ENCODE measurements at places on chromosomes 13 and 19. TPM values are rescaled to one million over a fixed set of nuclear protein-coding genes. Genes with fewer than 3 reads are reported as not detected.

GRCh38 chr13:39779337-39780265, 124.1 kb downstream of the COG6 start:
- DNase-seq = peak; percentile 69

ZNF431 gene
- 4.0 TPM for total RNA-seq

GRCh38 chr13:38875186-38875875, 115.3 kb downstream of the STOML3 start:
- DNase-seq = peak; percentile 2

GPALPP1 gene
- total RNA-seq = 18.7 TPM

DNA sequence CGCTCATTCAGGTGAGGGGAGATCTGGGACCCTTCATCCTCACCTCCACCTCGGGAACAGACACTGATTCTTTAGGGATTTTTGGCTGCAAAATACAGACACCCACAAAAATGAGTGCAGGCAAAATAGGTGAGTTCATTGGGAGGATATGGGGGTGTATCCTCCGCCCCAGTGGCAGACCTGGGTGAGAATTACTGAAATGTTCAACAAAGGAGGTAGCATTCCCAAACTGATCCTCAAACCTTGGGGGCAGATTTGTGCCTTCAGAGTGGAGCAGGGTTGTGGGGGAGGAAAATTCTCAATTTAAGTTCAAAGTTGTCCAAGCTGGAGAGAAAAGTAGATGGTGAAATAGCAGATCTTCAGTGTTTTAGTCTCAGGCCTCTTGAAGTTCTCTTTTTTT, 31.3 kb upstream of the SIN3B start:
- DNase-seq = no peak

TMC4 gene
- total RNA-seq = not detected

- no peak for DNase-seq
Measured at GRCh38 chr13:27037571-27037970, 134.0 kb downstream of the USP12 start.

CD37 gene
- not detected for total RNA-seq

- peak; percentile 99 for DNase-seq
Measured at GRCh38 chr19:45455707-45456499, 11.9 kb upstream of the FOSB start.

ADPRHL1 gene
- total RNA-seq = 0.29 TPM

GRCh38 chr13:49082653-49083536, 107.2 kb downstream of the FNDC3A start:
- peak; percentile 38 for DNase-seq

GRCh38 chr13:107961849-107962608, 253.3 kb downstream of the LIG4 start:
- DNase-seq = no peak

SOX21 gene
- total RNA-seq = not detected

FUT1 gene
- 0.78 TPM for total RNA-seq

DNA sequence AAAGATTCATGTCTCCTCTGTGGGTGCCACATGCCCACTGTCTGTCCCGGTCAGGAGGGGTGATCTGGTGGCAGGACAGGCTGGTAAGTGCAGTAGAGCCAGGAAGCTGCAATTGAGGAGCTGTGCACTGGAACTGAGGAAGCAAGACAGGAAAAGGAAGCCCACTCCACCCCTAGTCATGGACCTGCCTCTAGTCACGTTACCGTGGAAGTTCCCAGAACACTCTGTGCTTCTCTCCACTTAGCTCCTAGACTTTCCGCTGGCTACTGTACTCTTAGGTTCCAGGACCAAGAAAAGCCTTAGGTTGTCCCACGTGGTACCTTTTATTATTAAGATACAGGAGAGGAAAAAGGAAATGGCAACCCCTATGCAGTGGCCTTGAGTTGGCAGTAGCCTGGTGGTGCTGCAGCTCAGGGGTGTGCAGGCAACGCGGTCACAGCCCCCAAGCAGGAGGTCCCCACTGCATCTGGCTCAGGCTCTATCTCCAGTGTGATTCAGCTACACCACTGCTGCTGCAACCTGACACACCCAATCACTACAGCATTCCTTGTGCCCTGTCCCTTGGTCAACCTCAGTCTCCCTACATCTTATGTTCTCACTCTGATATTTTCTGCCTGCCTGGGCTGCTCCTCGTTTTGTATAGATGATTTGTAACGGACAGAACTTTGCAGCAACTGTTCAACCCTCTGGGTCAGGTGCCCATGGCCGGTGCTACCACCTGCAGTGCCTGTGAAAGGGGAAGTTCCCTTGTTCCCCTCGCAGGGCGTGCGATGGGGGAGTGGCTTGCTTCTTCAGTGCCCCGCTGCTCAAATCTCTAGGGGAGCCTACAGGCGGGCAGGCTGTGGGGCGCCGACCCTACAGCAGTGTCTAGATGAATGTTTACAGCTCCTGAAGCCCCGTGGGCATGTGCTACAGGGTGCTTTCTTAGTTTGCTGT, 24.4 kb upstream of the GPR12 start:
- no peak for DNase-seq

- DNase-seq = peak; percentile 17
Measured at GRCh38 chr19:47176071-47176626, 45.5 kb downstream of the SAE1 start.

GRCh38 chr19:56091066-56091490, 30.0 kb downstream of the ZNF787 start:
- peak; percentile 60 for DNase-seq

- no peak for DNase-seq
Measured at GRCh38 chr13:38369058-38369457, 19.4 kb downstream of the UFM1 start.

DNA sequence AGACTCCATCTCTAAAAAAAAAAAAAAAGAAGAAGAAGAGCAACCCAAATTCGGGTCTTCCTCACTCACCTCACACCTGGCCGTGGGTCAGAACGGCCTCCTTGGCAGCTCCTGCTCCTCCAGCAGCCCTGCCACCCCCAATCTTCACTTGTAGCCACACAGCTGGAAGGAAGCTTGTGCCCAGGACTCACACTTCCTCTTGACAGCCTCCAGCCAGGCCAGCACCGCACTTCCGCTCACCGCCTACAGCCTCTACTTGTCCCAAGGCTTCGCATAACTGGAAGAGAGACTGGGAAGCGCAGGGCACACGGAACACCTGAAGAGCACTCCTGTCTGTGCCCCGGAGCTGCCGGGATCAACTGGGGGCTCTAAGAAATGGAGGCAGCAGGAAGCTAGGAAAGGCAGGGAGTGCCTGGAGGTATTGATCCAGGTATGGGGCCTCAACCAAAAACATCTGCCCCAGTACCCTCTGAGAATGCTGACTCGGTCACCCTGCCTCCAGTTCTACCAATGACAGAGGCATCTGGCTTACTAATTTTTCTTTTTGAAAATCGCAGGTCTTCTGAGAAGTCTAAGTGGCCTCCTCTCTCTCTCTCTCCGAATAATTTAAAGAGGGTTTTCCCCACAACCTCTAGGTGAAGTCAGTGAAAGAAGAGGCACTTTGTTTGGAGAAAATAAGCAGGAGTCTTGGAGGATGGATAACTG, 31.1 kb upstream of the ATP12A start:
- no peak for DNase-seq

- DNase-seq = no peak
Measured at GRCh38 chr19:2150794-2151338, 500 bp downstream of the AP3D1 start.

ZNF841 gene
- total RNA-seq = 11.9 TPM

- no peak for DNase-seq
Measured at GRCh38 chr19:37403403-37403802, 32.5 kb downstream of the ZNF527 start.

GRCh38 chr13:73367886-73368285, 309.1 kb downstream of the KLF5 start:
- DNase-seq = no peak

DNA sequence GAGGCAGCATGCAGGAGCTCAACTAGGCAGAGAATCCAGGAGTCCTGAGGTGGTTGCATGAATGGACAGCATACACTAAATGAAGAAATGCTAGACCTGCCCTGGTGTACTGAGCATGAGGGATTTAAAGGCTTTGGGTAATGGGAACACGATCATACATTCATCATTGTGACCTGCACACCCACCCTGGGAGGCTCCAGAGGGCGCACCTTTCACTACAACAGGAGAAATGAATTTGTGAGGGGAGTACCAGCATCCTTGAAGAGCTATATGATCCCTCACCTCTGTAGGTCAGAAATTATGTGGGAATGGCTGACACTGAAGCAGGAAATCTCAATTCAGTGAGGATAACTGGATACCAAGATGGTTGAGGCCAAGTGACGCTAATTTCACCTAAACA, 8.9 kb downstream of the KLK2 start:
- no peak for DNase-seq

CILP2 gene
- 0.20 TPM for total RNA-seq

- no peak for DNase-seq
Measured at GRCh38 chr19:5933391-5934068, 19.5 kb downstream of the CAPS start.

DNA sequence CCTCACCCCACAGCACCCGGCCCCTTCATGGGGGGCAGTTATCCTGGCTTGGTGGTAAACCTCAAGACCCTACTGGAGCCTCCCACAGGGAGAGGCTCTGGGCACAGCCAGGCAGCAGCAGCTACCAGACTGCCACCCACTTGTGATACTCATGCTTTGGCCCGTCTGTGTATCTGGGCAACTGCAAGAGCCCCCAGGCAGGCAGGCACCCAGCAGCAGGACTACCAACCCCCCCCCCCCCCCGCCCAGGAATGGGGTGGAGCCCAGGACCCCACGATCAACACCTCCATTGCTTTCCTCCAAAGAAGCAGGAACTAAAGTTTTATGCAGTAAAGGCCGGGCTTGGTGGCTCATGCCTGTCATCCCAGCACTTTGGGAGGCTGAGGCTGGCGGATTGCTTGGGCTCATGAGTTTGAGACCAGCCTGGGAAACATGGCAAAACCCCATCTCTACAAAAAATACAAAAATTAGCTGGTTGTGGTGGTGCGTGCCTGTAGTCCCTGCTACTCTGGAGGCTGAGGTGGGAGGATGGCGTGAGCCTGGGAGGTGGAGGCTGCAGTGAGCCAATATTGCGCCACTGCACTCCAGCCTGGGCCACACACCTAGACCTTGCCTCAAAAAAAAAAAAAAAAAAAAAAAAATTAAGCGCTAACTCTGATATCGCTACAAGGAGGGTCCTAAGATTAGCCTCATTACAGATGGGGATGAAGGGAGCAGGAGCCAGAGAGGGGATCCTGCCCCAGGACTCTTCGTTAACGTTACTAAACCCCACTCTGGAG, 1.1 kb upstream of the LYL1 start:
- no peak for DNase-seq

- no peak for DNase-seq
Measured at GRCh38 chr13:114140906-114141250, 8.5 kb upstream of the RASA3 start.

ZNF429 gene
- 8.1 TPM for total RNA-seq

NLRP9 gene
- total RNA-seq = not detected

DNA sequence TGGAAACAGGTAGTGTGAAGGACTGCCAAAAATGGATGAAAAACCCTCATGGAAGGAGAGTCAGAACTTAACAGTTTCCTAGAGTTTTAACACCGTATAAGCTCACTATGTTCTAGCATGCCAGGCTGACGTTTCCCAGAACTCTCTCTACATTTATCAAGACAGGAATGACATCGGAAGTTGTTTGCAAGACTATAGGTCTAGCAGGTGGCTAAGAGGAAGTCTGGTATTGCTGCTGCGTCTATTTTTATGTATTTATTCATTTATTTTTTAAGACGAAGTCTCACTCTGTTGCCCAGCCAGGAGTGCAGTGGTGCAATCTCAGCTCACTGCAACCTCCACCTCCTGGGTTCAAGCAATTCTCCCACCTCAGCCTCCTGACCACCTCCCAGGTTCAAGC, 20.5 kb upstream of the ARL11 start:
- no peak for DNase-seq

- DNase-seq = no peak
Measured at GRCh38 chr13:93147298-93147645, 79.3 kb upstream of the GPC6 start.

DNA sequence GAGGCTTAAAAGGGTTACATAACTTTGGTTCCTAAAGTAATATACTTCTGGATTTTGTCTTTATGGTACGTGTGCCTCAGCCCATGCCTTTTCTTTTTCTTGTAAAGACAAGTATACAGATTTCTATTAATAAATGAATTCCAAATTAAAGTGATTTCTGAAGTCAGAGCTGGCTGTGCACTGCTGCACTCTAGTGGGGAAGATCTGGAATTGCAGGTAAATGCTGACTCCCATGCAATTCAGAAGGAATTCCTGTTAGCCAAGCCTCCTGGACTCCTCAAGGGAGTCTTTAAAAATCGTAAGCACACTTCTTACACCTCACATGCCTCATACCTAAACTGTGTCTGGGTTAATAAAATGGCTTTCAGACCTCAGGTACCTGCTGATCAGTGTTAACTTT, 118.4 kb upstream of the SLC7A1 start:
- DNase-seq = peak; percentile 26

- DNase-seq = no peak
Measured at GRCh38 chr13:28624707-28625432, 34.1 kb upstream of the POMP start.

- DNase-seq = peak; percentile 7
Measured at GRCh38 chr13:84917252-84917878, 881.9 kb downstream of the SLITRK6 start.

ZNF653 gene
- 5.9 TPM for total RNA-seq

DNA sequence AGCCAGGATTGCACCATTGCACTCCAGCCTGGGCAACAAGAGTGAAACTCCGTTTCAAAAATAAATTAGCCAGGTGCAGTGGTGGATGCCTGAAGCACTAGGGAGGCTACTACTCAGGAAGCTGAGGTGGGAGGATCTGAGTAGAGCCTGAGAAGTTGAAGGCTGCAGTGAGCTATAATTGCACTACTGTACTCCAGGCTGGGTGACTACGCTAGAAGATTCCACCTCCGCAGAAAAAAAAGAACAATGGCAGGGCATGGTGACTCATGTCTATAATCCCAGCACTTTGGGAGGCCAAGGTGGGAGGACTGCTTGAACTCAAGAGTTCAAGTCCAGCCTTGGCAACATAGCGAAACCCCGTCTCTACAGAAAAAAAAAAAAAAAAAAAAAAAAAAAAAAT, 20.5 kb downstream of the HAUS8 start:
- DNase-seq = no peak

GAPDHS gene
- 0.20 TPM for total RNA-seq

PLIN5 gene
- not detected for total RNA-seq

DNA sequence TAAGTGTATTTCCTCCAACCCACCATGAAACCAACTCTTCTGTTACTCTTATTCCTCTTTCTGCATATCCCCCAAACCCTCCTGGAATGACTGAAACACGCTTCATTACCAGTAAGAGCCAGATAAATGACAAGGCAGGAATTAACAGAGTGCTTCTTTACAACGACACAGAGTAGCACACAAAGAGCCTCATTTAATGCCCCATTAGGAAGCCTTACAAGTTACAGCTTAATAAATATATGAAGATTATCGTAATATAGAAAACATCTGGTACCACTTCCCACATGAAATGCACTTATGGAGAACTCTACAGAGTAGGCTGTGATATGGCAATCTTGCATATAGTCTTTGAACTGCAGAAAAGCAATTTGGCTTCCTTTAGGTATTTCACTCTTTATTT, 116.8 kb downstream of the ENOX1 start:
- DNase-seq = no peak

Data from RPMI7951 (cell line).